ENCODE measurements at places on chromosomes 2 and 18.
A peak's percentile ranks its signal among the peaks of the same experiment; 100 is the strongest.

GRCh38 chr2:100906679-100907078 lies 86.7 kb downstream of the NPAS2 start:
- no peak for DNase-seq

- no peak for DNase-seq
Observed at GRCh38 chr2:75489721-75490120, 71.0 kb downstream of the EVA1A start.

DNA sequence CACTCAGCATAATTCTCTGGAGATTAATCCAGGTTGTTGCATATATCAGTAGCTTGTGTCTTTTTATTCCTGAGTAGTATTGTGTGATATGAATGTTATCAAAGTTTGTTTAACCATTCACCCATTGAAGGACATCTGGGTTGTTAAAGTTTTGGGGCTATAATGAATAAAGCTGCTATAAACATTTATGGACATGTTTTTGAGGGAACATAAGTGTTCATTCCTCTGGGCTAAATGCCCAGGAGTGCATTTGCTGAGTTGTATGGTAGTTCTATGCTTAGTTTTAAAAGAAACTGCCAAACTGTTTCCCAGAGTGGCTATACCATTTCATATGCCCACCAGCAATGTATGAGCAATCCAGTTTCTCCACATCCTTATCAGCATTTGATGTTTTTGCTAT lies 21.8 kb upstream of the KCNJ13 start:
- DNase-seq, result no peak

GRCh38 chr2:3099145-3099859 lies 278.3 kb downstream of the EIPR1 start:
- DNase-seq, result no peak

DNA sequence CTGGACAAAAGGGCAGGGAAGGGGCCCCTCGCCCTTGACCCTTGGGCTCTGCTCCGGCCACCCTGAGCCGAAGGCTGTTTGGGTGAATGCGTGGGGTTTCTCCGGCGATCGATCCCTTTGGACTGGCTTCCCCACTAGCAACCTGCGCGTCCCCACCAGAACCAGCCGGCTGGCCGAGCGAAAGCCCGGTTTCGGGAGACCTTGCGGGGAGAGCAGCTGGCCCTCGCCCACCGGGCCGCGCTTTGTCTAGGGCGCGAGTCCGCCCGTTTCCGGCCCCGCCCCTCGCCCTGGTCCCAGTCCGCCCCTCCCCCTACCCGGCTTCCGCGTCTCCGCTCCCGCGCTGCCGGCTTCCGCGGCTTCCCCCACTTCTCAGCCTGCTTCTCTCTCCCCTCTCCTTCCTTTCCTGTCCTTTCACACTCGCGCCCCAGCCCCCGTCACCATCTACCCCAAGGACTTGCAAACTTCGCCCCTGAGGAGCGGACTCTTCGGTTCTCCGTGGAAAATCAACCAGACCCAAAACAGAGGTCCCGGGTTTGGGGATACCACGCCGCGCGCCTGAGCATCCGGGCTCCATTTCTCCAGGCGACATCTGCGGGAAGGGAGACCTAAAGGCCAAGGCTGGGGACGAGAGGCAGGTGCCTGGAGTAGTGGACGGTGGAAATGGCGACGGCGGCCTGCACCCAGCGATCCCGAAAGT lies 48.0 kb upstream of the ATP6V1B1 start:
- DNase-seq, result no peak

GRCh38 chr18:3667255-3668137 lies 217.5 kb downstream of the TGIF1 start:
- DNase-seq, result no peak

- DNase-seq, result peak; percentile 64
Observed at GRCh38 chr2:199955007-199955338, 318 bp downstream of the TYW5 start.

DNA sequence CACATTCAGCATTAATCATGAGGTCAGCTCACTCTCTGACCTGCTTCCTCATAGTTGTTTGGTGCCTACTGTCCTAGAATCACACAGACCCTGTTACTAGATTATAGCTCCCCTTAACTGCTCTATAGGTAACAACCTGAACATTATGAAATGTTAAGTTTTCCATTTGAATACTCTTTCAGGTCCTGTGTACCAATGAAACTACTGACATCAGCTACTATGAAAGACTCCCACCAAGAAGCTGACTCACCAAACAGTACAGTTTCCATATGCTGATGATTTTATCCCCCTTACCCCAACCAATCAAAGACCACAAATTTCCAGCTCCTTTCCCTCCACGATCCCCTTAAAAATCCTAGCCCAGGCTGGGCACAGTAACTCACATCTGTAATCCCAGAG lies 56.3 kb downstream of the SRBD1 start:
- DNase-seq, result no peak

DNA sequence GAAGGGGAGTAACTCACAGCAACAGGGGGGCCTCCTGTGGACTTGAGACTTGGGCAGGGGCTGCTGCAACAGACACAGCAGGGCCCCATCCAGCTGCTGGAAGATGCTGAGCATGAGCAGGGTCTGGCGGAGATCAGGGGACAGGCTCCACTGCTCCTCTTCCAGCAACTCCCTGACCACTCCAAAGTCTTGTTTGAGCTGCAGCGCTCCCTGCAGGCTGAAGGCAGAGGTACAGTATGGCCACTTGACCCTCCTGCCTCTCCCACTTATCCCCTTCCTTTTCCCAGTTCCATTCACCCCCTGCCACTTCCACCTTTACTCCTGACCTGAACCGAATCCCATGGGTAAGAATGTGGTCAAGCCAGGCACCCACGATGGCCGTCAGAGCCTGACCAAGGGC lies 2.4 kb upstream of the MRPL53 start:
- no peak for DNase-seq

DNA sequence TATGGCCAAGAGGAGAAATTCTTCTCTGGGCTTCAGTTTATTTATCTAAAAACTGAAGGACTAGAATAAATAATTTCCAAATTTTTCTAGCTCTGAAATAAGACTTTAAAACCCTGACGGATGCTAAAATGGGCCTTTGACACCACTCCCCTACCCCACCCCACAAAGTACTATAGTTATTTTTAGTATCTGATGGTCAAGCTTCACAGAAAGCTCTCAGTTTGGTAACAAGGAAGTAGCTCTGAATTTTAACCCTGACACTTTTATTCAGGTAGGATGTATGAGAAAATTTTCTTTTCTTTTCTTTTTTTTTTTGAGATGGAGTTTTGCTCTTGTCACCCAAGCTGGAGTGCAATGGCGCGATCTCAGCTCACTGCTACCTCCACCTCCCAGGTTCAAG lies 2.4 kb downstream of the RBKS start:
- no peak for DNase-seq

DNA sequence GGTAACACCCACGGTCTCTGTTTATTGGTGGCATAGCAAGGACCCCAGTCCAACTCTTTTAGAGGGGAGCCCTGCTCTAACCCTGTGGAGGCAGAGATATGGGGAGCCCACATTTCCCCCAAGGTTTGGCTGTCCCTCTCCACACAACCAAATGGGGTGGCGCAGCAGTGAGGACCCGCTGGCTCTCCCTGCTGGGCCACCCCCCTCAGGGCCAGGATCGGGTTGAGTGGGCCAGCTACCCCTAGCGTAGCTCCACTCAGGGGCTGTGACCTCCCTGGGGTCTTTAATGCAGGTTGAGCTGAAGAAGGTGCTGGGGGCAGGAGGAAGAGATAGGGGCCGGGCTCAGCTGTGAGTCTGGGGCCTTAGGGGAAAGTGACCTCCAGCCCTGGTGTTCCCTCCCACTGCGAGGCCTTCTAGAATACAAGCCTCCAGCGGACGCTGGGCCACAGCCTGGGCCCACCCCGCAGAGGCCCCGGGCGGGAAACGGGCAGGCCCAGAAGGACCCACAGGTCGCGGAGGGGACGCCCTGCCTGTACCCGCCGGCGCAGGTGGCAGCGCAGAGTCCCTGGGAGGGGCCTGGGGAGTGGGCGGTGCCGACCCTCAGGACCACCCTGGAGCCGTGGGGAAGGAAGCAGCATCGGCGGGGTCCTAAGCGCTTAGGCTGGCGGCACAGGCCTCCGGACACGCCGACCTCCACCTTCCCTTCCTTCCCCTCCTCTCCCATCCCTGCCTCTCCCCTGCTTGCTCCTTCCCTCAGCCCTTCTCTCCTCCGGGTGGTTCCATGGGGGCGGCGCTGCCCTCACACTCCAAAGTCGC lies 9.6 kb downstream of the CROCC2 start:
- DNase-seq, result no peak

- DNase-seq, result no peak
Observed at GRCh38 chr18:32258558-32259204, 68.8 kb downstream of the MEP1B start.

DNA sequence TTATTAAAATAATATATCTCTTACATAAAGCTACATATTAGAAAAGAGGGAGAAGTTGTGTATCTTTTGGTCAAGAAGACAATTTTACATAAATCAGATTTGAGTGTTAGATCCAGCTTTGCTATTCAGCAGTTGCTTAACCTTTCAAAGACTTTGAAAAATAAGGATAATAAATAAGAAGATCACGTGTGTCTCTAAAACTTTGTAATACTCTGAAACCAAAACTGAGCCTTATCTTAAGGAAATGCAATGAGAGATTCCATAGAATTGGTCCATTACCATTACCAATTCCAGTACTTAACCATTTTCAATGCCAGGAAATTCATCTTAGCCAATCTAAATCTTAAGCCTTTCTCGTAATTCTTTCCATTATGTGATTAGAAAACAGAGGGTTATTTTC lies 89.2 kb upstream of the COL5A2 start:
- no peak for DNase-seq

DNA sequence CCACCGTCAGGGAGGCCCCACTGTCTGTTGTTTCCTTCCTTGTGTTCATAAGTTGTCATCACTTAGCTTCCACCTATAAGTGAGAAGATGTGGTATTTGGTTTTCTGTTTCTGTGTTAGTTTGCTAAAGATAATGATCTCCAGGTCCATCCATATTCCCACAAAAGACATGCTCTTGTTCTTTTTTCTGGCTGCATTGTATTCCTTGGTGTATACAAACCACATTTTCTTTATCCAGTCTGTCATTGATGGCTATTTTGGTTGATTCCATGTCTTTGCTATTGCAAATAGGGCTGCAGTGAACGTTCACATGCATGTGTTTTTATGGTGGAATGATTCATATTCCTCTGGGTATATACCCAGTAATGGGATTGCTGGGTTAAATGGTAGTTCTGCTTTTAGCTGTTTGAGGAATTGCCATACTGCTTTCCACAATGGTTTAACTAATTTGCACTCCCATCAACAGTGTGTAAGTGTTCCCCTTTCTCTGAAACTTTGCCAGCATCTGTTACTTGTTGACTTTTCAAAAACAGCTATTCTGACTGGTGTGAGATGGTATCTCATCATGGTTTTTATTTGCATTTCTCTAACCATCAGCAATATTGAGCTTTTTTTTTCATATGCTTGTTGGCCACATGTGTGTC lies 156.6 kb upstream of the NOSTRIN start:
- no peak for DNase-seq

DNA sequence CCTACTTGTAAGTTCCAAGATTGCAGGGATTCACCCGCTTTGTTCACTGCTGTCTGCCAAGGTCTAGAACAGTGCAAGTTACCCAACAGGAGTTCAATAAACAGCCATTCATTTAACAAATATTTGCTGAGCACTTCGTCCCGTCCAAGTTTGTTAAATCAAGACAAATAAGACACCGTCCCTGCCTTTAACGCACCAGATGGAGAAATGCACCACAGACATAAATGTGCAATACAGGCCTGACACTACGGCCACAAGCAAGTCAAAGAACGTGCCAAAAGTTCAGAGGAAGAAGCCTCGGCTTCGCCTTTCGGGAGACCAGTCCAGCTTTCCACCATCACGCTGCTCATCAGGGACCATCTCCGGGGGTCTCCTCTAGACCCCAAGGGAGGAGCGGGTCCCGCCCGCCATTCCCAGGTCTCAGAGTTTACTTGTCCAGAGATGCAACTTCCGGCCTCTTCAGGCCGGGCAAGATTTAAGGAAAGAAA lies 429 bp downstream of the C2orf76 start:
- DNase-seq, result no peak

DNA sequence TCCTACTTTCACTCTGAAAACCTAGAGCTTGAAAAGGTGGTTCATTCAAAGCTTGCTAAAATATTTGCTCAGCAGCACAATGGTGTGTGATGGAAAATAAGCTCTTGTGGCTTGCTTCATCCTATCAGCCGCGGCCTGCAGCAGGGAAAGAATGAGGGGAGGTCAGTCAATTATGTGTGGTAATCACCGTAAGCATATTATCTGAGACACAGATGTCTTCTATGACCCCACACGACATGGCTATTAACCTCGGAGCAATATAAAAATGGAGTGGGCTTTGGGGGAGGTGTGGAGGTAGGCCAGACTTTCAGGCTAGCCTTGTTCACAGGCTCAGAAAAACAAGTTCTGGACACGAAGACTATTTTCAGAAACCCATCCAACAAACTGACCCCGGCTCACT lies 98.4 kb upstream of the SIX3 start:
- DNase-seq, result no peak

DNA sequence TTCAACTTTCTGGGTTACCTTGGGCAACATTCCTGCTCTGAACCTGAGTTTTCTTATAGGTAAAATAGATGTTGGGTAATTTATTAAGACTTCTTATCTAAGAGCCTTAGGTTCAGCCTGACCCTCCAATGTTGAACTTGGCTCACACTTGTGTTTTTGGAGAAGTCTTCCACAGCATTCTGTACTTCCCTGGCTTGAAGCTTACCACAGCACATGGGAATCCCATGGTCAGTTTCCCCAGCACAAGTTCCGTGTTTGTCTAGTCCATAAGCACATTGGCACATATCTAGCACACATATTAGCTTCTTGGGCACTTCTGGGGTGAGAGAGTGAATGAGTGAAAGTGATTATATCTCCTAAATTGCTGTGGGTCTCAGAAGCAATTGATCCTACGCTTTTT lies 782.5 kb upstream of the HS6ST1 start:
- DNase-seq, result no peak

GRCh38 chr2:238158509-238159070 lies at the start of gene ERFE:
Gene ERFE (plus strand): TSS chr2:238158970. CDS start chr2:238159008, 38 bp downstream.
- DNase-seq, result no peak

DNA sequence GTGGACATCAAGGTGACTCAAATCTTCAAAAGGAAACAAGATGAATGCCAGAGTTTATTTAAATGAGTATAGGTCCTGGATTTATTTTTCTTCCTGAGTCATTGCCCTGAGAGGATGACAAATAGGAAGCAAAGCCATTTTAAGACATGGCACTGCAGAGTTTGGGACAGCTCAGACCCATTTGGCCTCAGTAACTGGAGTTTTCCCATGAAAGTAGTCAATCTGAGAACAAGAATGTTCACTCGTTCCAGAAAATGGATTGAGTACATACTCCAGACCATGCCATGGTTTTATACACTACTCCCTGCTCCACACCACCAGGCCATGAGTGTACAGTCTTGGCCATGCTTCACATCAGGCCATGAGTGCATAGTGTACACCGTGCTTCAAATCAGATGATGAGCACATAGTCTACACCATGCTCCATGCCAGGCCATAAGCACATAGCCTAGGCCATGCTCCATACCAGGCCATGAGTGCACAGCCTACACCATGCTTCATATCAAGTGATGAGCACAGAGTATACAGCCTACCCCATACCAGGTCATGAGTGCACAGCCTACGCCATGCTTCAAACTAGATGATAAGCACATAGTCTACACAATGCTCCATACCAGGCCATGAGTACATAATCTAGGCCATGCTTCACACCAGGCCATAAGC lies 202.4 kb downstream of the FBXO15 start:
- DNase-seq, result no peak

GRCh38 chr2:212157012-212157411 lies 381.6 kb downstream of the ERBB4 start:
- DNase-seq, result no peak

- no peak for DNase-seq
Observed at GRCh38 chr2:28639836-28640235, 111.8 kb upstream of the PPP1CB start.

GRCh38 chr18:35491700-35492077 lies 6.1 kb downstream of the INO80C start:
- DNase-seq, result no peak

Measured in NCI-H1694 treated with DMSO at 0.1 percent for 48 hours (cell line).